ENCODE measurements at places on chromosomes 4 and X.

- DNase-seq: no peak
Measured at GRCh38 chr4:77852892-77853495, 9.6 kb upstream of the MRPL1 start.

DNA sequence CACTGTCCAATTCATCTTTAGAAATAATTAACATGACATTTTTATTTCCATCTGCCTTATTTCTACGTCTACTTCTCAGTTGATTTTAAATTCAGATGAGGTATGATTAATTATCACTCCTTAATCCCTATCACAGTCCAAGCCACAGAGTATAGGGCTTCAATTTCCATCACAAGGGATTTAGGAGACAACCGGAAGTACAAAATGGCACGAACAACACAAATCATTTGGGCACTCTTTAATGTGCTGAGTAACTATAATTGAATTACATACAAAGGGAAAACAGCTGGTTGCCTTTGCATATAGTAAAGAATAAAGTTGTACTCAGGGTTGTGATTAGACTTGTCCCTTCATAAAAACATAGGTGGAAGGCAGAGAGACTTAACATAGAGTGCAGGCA lies 290.4 kb upstream of the MAGEB16 start:
- DNase-seq: no peak

DNA sequence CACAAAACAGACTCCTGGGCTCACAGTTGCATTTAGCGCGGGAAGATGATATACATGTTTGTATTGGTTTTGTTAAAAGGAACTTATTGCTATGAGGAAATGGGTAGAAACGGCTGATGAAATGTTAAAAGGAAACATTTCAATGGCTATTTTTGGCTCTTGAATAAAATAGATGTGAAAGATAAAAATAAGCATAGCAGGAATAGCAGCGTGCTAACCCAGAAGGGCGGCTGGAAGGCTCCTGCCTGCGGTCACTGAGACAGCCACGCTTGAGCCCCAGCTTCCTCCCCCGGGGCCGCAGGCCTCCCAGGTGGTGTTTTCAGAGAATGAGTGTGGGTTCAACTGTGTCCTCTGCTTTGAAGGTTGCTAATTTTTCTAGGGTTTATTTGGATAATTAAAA lies 35.0 kb upstream of the CLCN4 start:
- no peak for DNase-seq

- DNase-seq: no peak
Measured at GRCh38 chr4:114599231-114599902, 760 bp downstream of the UGT8 start.

- DNase-seq: peak; percentile 17
Measured at GRCh38 chr4:48635310-48635709, 144.8 kb downstream of the FRYL start.

DNA sequence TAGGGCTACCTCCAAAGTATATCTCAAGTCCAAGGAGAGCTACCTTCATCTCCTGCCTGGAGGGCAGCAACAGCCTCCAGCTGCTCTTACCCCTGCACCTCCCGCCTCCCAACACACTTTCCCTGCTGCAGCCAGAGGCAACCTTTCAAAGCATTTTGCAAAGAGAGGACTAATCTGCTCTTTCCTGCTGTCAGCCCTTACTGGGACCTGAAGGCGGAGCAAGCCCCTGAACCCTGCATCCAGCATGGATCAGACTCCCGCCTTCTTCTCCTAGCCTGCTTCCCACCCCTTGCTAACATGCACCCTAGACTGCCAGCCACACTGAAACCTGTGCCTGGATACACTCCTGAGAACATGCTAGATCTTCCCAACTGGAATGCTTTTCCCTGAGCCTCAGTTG lies 37.7 kb upstream of the VMA21 start:
- no peak for DNase-seq

DNA sequence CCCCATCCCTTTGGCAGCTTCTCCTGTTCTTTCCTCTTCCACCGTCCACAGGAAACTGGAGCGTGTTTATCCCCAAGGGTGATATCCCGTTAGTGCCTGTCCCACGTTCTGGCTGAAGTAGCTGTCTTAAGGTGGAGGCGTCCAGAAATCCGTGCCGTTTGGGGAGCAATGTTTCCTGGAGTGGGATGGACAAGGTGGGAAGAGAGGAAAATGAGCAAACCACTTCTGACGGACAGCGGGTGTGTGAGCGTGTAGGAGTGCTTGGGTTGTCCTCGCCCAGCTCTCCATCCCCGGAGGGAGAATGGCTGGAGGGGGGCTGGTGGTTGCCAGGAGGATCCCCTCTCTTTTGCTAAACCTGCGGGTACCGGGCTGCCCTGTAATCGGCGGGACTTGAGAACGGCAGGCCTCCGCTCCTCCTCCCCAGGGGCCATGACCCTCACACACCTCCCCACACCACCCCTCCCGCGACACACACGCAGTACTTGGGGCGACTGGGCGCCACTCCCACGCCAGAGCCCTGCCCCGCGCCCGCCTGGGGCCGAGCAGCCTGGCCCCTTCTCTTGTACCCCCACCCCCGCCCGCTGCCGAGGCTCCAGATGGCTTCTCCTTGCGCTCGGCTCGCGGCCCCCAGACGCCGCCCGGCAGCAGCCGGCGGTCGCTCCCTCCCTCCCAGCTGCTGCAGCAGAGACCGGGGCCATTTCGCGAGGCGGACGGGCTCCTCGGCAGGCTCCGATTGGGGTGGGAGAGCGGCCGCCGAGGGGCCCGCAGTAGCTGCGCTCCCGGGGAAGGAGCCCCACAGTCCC lies 13.9 kb upstream of the PRDM8 start:
- no peak for DNase-seq

- no peak for DNase-seq
Measured at GRCh38 chr4:168931215-168931650, 78.8 kb downstream of the CBR4 start.

DNA sequence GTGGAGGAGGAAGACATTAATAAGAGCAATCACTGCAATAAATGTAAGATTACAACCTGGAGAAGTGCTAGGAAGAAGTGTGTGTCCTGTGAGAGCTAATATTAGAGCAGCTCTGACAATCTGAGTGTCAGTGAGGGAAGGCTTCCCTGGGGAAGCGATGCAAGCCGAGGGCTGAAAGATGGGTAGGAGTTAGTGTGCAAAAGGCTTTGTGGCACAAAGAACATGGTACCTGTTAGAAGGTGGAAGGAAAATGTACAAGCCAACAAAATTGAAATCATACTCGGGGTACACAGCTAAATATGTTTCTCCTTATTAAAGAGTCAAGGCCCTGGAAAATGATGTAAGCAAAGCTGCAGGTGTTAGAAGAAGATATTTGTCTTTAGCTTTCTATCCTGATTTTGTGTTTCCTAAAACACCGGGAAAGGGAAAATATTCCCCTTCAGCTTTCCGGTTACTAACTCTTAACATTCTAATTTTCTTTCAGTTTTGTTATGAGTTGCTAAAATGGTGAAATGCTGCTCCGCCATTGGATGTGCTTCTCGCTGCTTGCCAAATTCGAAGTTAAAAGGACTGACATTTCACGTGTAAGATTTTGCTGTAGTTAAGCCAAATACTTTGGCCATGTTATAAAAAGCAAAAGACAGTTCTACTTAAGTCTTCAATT lies 808 bp downstream of the THAP6 start:
- no peak for DNase-seq

DNA sequence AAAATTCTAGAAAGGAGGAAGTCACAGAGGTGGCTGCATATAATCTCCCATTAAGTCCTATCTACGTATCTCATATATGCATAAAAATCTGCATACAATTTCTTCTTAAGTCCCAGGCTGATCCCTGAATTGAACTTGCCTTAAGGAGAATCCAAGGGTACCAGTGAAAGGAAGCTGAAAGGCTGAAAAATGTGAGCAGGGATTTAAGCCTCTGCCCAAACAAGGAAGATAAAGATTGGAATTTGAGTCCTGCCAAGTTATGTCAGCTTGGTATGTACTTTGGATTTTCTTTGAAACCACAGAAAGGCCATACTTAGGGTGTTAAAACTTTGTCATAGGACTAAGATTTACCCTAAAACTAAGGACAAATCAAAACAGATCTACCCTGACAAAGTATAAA lies 26.5 kb upstream of the GEMIN8 start:
- DNase-seq: no peak

GRCh38 chrX:48890934-48891401 lies 6.6 kb downstream of the TIMM17B start:
- DNase-seq: no peak

DNA sequence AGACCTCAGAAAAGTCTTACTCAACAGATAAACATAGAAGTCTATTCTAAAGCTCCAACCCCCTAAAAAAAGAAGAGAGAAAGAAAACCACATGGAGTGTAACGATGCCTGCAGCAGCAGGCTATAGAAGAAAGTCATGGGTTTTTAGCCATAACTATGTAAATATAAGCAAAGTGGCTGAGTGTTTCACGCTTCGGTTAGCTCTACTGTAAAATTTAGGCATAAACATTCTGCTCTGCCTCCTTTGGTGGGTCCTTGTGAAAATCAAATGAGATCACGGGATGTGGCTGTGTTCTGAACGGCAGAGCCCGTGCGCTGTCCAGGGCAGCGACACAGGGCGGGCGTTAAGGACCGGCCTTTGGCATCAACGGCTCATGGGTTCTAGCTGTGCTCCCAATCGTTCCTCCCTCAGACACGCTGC lies 78.4 kb downstream of the IRF2 start:
- DNase-seq: no peak

- DNase-seq: no peak
Measured at GRCh38 chrX:23729214-23729613, 13.9 kb downstream of the ACOT9 start.

- no peak for DNase-seq
Measured at GRCh38 chr4:185775792-185776555, 36.0 kb downstream of the SORBS2 start.

- DNase-seq: no peak
Measured at GRCh38 chrX:134963041-134963440, 27.8 kb upstream of the SMIM10 start.

- DNase-seq: no peak
Measured at GRCh38 chrX:135345107-135345589, 35.9 kb downstream of the ETDC start.

- no peak for DNase-seq
Measured at GRCh38 chr4:41943506-41943905, 8.3 kb downstream of the TMEM33 start.

- DNase-seq: no peak
Measured at GRCh38 chr4:181559637-181560036, 683.6 kb upstream of the TENM3 start.

DNA sequence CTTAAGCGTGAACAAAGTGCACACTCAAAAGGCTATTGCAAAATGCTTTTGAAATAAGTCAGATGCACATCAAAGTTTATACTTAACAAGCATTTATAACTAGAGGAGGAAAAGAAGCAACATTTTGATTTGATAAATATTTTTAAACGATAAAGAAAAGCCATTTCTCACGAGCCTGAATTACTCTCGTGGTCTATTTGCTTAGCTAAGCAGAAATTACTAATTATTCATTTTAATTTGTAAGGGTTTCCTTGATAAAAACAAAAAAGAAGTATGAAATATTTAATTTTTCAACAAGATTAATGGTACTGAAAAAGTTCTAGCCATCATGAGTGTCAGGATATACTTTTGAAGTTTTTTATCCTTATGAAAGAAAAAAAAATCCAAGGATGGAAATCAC lies 78.2 kb downstream of the UNC5C start:
- DNase-seq: no peak

DNA sequence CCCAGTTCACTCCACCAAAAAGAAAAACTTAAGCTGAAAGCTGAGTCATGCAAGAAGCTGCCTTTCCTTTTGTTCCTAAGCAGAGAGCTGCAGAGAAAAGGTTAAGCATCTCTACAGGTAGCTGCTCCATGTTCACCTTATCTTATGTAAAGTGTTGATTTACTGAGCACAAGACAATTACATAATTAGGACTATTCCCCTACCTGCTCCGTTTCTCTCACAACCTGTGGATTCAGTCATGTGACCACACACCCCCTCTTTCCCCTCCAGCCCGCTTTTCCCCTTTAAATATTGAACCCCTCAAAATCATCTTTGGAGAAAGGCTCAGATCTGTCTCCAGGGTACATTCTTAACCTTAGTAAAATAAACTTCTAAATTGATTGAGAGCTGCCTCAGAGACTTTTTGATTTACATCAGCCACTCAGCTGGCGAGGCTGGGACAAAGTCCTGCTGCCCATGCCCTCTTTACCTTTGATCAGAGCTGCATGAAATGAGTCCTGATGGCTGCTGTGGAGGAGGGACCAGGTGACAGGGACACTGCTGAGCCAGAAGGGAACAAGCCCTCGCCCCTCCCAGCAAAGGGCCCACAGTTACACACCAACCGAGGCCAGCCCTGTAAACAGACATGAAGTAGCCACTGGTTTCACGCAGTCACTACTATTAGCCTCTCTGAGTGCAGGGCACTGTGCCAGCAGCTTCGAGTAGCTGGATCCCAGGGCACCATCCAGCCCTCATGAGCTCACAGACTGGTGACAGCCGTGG lies 53.9 kb upstream of the C4orf50 start:
- DNase-seq: no peak

GRCh38 chrX:69236641-69237040 lies 71.4 kb upstream of the PJA1 start:
- no peak for DNase-seq

DNA sequence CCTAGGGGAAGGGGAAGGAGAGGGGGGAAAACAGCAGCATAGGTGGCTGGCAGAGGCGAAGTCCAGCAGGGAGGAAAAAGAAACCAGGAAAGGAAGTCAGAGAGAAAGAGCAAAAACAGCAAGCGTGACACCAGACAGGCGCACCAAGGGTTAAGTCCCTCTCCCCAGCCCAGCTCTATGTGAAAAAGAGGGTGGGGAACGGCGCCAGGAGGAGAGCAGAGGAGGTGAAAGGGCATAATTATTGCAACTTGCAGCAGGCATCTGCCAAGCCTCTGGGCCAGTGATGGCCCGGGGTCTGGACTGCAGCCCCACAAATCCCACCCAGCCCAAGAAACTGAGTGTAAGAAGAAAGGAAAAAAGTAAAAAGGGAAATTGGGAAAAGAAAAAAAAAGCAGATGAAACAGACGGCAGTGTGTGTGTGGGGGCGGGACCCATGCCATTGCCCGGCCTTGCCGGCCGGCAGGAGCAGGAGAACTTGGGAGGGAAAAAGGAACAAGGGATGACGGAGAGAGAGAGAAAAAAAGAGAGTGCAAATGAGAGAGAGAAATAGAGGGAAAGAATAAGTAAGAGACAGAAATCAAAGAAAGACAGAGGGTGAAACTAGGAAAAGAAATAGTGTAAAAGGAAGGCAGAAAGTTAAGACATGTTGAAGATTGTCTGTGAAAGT lies 14.1 kb upstream of the RHOXF2 start:
- DNase-seq: no peak

DNA sequence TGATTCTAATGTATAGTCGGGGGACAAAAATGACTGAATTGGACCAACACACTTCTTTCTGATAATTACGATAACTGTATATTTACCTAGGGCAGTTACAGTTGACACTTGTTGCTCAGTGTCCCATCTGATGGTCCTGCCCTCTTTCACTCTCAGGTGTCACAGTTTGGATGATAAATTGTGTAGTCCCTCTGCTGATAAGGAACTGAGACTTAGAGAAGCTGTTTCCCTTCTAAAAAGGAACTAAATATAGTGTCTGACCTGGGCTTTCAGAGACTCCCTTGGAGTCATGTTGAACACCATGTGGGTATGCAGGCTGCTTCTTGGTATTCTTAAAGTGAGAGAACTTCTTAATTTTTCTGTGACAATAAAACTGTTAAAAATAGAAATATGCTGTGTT lies 23.7 kb upstream of the PNPLA4 start:
- DNase-seq: no peak

- no peak for DNase-seq
Measured at GRCh38 chr4:99149426-99150019, 5.4 kb upstream of the ADH4 start.

- DNase-seq: no peak
Measured at GRCh38 chrX:10538831-10539230, 81.6 kb downstream of the MID1 start.

Measured in keratinocyte (primary cell).